Left renal pelvis (tissue), 4 donors: ENCODE measurements at places on chromosomes 3 and 15.

DNA sequence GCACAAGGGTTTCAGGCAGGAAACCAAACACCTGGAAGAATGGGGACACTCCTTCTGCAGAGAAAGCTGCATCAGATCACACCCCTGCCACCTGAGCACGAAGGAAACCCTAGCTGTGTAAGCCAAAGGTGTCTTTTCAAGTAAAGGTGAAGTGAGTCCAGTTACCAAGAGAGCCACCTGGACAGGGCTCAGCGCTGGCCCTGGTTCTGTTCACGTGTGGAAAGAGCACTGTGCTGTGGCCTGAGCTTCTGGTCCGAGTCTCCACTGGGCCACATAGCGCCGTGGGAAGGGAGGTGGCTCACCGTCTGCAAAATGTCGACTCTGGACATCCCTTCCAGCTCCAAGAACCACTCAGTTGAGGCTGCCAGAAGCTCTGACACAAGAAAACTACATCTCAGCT, 151.1 kb downstream of the ADAMTS17 start:
- no peak for DNase-seq

GRCh38 chr3:139388821-139389551, 461 bp downstream of the COPB2 start:
- peak; percentile 27 for DNase-seq

DNA sequence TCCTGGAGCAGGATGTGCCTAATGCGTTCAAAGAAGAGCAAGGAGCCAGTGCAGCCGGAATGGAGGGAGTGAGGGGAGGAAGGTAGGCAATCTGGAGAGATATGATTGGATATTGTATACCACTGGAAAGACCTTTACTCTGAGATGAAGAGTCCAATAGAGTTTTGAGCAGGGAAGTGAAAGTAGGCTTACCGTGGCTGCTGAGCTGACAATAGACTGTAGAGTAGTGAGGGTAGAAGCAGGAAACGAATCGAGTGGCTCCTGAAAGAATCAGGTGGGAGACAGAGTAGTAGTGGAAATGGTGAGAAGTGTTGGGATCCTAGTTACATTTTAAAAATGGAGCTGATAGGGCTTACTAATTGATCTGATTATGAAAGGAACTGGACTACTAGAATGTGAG, 51.8 kb upstream of the NUDT16 start:
- DNase-seq: no peak

- no peak for DNase-seq
These were observed 444 bp upstream of the ABHD14A start for GRCh38 chr3:51974277-51974962.

DNA sequence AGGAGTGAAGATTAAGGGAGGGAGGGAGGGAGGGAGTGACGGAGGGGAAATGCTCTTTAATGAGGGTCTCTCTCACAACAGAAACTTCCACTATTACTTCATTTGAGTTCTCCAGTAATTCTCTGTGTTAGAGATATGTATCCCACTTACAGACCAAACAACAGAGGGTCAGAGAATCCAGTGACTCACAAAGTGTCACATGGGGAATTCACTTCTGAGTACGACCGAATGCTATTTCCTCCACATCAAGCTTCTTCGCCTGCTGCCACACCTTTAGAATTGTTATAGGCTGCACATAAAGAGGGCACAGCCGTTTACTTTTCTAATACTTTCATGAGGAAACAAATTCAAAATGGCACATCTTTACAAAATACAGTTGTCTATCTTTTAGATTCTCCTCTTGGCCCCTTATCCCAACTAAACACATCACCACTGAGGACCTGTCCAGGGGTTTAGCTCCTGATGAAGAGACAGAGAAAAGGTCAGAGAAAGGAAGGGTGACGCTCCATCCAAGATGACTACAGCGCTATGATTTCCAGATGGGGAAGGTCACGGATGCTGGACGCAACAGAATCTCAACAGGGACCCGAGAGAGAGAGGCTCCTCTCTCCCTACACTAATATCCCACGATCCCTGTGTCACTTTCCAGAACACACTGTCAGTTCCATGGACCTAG, 119.0 kb downstream of the XXYLT1 start:
- DNase-seq: no peak

- no peak for DNase-seq
These were observed 99.4 kb upstream of the LPP start for GRCh38 chr3:188054541-188054940.

GRCh38 chr15:70479056-70479455, 284.3 kb downstream of the UACA start:
- no peak for DNase-seq
